ENCODE measurements at places on chromosomes 13 and 19. TPM values are rescaled to one million over a fixed set of nuclear protein-coding genes. Genes with fewer than 3 reads are reported as not detected.

The PRX gene
- total RNA-seq, result 1.4 TPM

DNA sequence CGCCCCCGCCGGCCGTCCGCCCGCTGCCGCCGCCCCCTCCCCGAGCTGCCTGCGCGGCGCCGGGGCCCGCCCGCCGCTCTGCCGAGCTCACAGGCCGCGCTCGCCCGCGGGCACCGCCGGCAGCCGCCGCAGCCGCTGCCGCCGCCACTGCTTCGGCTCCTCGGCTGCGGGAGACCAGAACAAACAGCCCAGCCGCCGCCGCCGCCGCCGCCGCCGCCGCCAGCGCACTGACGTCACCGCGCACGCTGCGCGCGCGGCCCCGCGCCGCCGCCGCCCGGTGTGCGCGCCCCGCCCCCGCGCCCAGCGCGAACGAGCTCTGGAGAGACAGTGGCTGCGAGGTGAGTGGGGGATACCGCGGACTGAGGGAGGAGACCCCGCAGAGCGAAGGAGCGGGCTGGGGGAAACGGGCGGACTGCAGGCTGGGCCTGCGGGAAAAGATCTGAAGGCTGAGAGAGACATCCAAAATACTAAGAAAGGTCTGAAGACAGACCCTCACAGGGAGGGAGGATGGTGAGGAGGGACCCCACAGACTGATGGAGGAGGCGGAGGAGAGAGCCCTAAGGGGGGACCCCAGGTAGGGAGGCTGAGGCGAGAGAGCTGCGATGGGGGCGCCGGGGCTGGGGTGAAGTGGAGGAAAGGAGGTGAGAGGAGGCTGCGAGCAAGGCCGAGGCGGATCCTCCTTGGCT is at the start of gene BRD4:
BRD4 (minus strand) TSS at position 229 of the 686 bp plus-strand sequence. CDS start 59,440 bp downstream, outside the sequence.
- H3K4me1 ChIP-seq, result peaks cover 38% of the 10 kb centered on the region
- peak within 1 kb of the TSS; percentile 96 for H3K27ac ChIP-seq
- H3K36me3 ChIP-seq, result peaks cover 28% of the 10 kb centered on the region
- H3K27me3 ChIP-seq, result no peaks in the 10 kb centered on the region
- DNase-seq, result peak; percentile 87

DNA sequence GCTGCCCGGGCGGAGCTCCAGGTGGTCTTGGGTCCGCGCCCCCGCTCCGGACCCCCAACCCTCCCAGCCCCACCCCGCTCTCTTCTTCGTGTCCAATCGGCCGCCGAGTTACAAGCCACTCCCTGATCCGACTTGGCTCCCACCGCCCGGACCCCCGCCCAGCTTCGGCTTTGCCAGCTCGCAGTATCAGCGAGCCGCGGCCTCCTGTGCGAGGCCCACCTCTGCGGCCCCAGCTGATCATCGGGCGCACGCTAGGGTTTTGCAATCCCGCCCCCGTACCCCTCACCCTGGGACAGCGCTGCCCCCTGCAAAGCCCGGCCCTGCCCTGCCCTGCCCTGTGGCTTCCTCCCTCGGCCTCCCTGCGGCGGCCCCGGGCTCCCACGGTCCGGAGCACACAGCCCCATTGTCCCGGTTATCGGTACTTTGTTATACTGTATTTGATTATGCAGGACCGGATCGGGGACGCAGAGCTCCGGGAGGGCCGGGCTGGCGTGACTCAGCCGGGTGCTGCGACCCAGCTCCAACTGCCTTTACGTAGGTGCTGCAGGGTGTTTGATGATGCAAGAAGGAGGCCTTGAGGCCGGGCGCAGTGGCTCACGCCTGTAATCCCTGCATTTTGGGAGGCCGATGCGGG is 598 bp upstream of the LPAR2 start:
- H3K4me3 ChIP-seq, result peak overlapping the region; percentile 63
- peak; percentile 77 for DNase-seq
- peaks cover 23% of the 10 kb centered on the region for H3K36me3 ChIP-seq
- peak overlapping the region; percentile 76 for H3K27ac ChIP-seq
- H3K4me1 ChIP-seq, result peaks cover 23% of the 10 kb centered on the region

GRCh38 chr13:52701728-52702465 is 37.7 kb downstream of the CNMD start:
- H3K4me1 ChIP-seq, result no peaks in the 10 kb centered on the region
- no peak overlapping the region for H3K4me3 ChIP-seq
- no peak for DNase-seq
- no peaks in the 10 kb centered on the region for H3K27me3 ChIP-seq
- no peak overlapping the region for H3K27ac ChIP-seq
